ENCODE measurements at places on chromosomes 7 and 10. TPM values are rescaled to one million over a fixed set of nuclear protein-coding genes. Genes with fewer than 3 reads are reported as not detected.
A peak's percentile ranks its signal among the peaks of the same experiment; 100 is the strongest.

Gene MYO1G
- polyA plus RNA-seq: 0.59 TPM

DNA sequence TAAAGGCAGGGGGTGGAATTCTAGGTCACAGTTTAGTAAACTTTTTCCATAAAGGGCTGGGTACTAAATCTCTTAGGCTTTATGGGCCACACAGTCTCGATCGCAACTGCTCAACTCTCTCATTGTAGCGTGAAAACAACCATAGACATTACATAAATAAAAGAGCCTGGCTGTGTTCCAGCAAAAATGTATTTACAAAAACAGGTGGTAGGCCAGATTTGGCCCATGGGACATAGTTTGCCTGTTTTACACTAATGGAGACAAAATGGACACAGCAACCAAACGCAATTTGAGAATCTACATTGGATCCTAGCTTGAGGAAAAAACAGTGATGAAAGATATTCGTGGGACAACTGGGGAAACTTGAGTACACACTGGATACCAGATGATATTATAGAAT, 23.2 kb upstream of the MALSU1 start:
- DNase-seq: no peak

DNA sequence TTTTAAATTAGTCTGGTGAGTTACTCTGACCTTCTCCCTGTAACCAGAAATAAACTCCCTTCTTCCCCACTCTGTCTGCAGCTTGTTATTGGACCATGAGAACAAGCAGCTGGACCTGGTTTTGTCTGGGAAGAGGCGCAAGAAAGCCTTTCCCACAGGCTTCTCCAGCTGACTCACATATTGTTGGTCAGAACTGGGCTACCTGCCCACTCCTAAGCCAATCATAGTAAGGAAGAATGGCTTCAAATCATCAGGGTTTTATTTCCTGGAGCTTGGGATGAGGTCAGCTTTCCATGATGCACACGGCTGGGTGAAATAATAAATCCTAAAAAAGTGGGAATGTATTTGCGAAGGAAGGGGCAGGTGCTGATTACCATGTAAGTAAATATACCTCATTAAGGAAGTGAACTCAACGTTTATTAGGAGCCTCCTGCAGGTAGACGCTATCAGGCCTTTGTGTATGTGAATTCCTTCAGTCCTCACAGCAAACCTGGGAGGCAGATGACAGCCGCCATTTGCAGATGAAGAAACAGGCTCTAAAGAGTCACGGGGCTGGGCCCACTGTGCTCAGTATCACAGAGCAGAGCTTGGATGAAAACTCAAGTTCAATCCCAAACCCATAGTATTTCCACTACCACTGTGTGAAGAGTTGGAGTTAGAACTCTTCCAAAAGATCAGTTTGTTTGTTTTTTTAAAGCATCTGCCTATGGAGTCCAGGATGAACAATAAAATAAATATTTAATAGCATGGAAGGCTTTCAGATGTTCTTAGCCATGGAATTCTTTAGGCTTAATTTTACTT, 32.8 kb downstream of the IL15RA start:
- DNase-seq: peak; percentile 77

GRCh38 chr10:59265141-59265540, 88.7 kb downstream of the PHYHIPL start:
- no peak for DNase-seq

DNA sequence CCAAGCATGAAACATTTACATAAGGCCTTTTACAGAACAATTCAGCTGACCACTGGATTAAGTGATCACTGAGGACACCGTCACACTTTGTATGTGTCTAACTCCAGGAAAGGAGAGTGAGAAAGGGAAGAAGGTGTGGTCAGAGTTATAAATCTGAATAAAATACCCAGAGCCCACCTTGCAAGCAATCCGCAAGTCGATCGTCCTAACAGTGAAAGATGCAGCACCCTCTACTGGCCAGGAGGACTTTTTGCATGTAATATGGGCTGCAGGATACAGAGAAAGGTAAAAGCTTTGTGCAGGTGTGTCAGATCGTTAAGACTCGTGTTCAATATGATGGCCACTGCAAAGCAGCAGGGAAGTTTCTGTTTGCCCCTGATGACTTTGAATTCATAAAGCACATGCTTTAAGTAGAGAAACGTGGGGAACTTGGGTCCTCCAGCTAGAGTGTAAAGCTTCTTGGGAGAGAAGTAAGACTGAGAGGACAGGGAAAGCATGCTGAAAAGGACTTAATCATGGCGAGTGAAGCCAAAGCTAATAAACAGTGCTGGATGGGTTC, 68.5 kb upstream of the BMPER start:
- no peak for DNase-seq

DNA sequence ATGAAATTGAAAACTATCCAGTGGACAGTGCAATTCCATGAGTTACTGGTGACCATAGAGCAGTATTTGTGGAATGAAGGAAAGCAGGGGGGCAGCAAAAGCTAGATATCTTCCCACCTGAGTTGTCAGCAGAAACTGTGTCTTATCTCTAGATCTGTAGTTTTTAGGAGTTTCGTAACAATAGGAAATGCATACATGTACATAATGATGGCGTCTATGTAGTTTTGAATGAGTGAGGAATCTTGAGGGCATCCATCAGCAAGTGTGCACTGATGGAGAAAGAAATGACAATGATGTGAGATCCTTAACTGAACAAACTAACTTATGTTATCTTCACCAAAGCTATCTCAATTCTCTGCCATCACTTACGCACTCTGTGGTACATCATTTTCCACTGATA, 114.5 kb downstream of the LRRC4 start:
- no peak for DNase-seq

- peak; percentile 15 for DNase-seq
Observed at GRCh38 chr10:31929261-31930022, 811 bp upstream of the ARHGAP12 start.

DNA sequence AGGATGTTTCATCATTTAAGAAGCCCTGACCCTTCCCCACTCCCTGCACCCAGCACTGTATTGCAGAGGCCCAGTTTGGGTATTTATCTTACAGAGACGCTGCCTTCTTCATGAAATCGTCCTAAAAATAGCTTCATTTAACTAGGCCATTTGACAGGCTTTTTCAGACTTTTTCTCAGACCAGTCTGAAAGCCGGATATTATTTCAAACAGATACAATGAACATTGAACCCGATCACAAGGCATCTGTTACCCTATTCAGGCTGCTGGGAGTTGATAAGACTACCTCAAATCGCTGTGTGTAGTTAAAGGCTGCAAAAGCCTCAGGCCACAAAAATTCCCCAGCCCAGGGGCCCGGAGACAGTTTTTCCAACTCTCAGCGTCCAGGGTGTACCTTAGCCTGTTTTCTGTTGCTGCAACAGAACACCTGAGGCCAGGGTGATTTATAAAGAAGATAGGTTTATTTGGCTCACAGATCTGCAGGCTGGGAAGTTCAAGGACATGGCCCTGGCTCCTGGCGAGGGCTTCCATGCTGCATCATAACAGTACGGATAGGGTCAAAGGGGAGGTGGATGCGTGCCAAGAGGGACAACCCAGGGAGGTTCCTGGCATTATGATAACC, 130.7 kb upstream of the SH2B2 start:
- DNase-seq: no peak

- DNase-seq: peak; percentile 80
Observed at GRCh38 chr10:33193701-33194521, 140.6 kb downstream of the NRP1 start.

GRCh38 chr7:130875901-130876300, 141.9 kb upstream of the KLF14 start:
- DNase-seq: no peak

DNA sequence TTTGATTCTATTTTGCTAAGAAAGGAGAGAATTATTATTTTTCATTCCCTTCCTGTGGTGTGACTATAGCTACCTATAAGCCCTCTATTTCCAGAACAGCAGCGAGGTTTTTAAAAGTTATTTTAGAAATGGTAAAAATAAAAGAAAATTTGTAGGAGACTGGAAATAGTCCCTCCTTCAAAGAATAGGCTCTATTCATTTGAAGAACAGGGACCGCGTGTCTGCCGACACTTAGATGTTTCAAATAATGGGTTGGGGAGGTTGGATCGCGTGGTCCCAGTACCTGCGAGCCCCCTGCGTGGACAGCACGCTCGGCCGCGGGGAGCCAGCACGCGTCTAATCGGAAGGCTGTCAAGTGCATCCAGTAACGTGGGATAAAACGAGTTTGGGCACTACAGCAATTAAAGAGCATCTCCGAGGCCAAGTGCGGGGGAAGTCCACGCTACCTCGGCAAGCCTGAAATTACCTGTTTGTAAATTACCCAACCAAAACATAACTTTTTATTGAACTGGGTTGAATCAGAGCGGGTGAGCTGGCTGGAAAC, 1.0 kb downstream of the CACNA2D1 start:
- DNase-seq: no peak

- no peak for DNase-seq
Observed at GRCh38 chr10:14608381-14609001, 166.2 kb downstream of the FAM107B start.

- DNase-seq: no peak
Observed at GRCh38 chr10:33290321-33291052, 44.0 kb downstream of the NRP1 start.

Measured in left renal cortex interstitium (tissue), 4 donors.